ENCODE measurements at places on chromosomes 7 and 10. TPM values are rescaled to one million over a fixed set of nuclear protein-coding genes. Genes with fewer than 3 reads are reported as not detected.

SEMA3E gene
- total RNA-seq = 7.5 TPM

NYAP1 gene
- 1.7 TPM for total RNA-seq

IFIT1 gene
- total RNA-seq = 16.8 TPM

NEUROG3 gene
- total RNA-seq = not detected

FANK1 gene
- total RNA-seq = 3.1 TPM

XRCC2 gene
- 3.6 TPM for total RNA-seq

MMP21 gene
- total RNA-seq = 0.20 TPM

CPA4 gene
- total RNA-seq = 63.8 TPM

AKR1B15 gene
- total RNA-seq = not detected

UCN3 gene
- not detected for total RNA-seq

CRTAC1 gene
- 3.2 TPM for total RNA-seq

MYO1G gene
- total RNA-seq = 2.6 TPM

ZNF25 gene
- 17.7 TPM for total RNA-seq

TMEM178B gene
- 0.49 TPM for total RNA-seq

FFAR4 gene
- 1.6 TPM for total RNA-seq

BLNK gene
- total RNA-seq = 5.9 TPM

KCNMA1 gene
- total RNA-seq = 11.7 TPM

MEST gene
- total RNA-seq = 357 TPM

DNAJC9 gene
- 17.2 TPM for total RNA-seq

CRHR2 gene
- total RNA-seq = 0.20 TPM

SPDYE16 gene
- 0.10 TPM for total RNA-seq

OPN1SW gene
- not detected for total RNA-seq

TEX47 gene
- not detected for total RNA-seq

CHST3 gene
- total RNA-seq = 19.5 TPM

GNAT3 gene
- total RNA-seq = not detected

TET1 gene
- 23.6 TPM for total RNA-seq

PTPRN2 gene
- 0.99 TPM for total RNA-seq

FZD8 gene
- total RNA-seq = 7.6 TPM

SMARCD3 gene
- 34.5 TPM for total RNA-seq

DNAAF5 gene
- 12.4 TPM for total RNA-seq

LRRC27 gene
- total RNA-seq = 9.6 TPM

ACSL5 gene
- total RNA-seq = 10.1 TPM

GJC3 gene
- 0.49 TPM for total RNA-seq

PTF1A gene
- not detected for total RNA-seq

PAPOLB gene
- total RNA-seq = 0.30 TPM

MCM10 gene
- total RNA-seq = 5.8 TPM

C10orf67 gene
- total RNA-seq = 0.30 TPM

GPRIN2 gene
- 2.8 TPM for total RNA-seq

AGAP9 gene
- total RNA-seq = 2.0 TPM

PNLIPRP2 gene
- not detected for total RNA-seq

TMEM176B gene
- total RNA-seq = 24.6 TPM

TNS3 gene
- 44.7 TPM for total RNA-seq

CFAP70 gene
- total RNA-seq = 3.4 TPM

RGR gene
- 1.7 TPM for total RNA-seq

PAX4 gene
- total RNA-seq = not detected

KIAA1217 gene
- total RNA-seq = 19.8 TPM

ECHDC3 gene
- 17.0 TPM for total RNA-seq

MYO3A gene
- total RNA-seq = 2.3 TPM

HOXA5 gene
- total RNA-seq = 4.7 TPM

IGFBP1 gene
- 0.10 TPM for total RNA-seq

PRKCQ gene
- total RNA-seq = 2.7 TPM

CALHM2 gene
- total RNA-seq = 11.1 TPM

RADIL gene
- 2.2 TPM for total RNA-seq

SCART1 gene
- total RNA-seq = 2.5 TPM

TYSND1 gene
- total RNA-seq = 10.2 TPM

ECHS1 gene
- total RNA-seq = 41.2 TPM

GLI3 gene
- total RNA-seq = 23.4 TPM

CLRN3 gene
- total RNA-seq = 0.39 TPM
